ENCODE measurements at places on chromosomes 3 and 15. TPM values are rescaled to one million over a fixed set of nuclear protein-coding genes. Genes with fewer than 3 reads are reported as not detected.

- no peak for DNase-seq
Measured at GRCh38 chr3:127770671-127771355, 51.5 kb downstream of the MGLL start.

GRCh38 chr3:189278221-189278620 lies 106.5 kb downstream of the TPRG1 start:
- no peak for DNase-seq

DNA sequence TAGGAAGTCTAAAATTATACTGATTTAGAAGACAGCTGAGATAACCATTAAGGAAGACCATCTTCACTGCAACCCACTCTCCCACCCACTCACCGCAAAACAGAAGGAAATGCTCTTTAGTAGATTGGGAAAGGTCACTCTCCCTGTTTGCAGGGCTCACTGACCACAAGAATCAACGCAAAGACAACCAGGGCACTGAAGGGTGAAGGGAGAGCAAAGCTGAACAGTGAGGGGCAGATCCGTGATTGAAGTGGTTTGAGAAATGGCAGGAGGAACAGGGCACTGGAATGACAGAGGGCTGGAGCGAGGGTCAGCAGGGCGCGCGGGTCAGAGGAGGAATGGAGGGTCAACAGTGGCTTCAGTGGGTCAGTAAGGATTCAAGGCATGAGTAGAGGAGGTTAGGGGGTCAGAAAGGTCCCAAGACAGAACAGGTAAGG lies 520 bp downstream of the MESD start:
- DNase-seq = no peak

GOLGA8J gene
- not detected for total RNA-seq

- no peak for DNase-seq
Measured at GRCh38 chr3:109900783-109901182, 563.4 kb upstream of the DPPA4 start.

DNA sequence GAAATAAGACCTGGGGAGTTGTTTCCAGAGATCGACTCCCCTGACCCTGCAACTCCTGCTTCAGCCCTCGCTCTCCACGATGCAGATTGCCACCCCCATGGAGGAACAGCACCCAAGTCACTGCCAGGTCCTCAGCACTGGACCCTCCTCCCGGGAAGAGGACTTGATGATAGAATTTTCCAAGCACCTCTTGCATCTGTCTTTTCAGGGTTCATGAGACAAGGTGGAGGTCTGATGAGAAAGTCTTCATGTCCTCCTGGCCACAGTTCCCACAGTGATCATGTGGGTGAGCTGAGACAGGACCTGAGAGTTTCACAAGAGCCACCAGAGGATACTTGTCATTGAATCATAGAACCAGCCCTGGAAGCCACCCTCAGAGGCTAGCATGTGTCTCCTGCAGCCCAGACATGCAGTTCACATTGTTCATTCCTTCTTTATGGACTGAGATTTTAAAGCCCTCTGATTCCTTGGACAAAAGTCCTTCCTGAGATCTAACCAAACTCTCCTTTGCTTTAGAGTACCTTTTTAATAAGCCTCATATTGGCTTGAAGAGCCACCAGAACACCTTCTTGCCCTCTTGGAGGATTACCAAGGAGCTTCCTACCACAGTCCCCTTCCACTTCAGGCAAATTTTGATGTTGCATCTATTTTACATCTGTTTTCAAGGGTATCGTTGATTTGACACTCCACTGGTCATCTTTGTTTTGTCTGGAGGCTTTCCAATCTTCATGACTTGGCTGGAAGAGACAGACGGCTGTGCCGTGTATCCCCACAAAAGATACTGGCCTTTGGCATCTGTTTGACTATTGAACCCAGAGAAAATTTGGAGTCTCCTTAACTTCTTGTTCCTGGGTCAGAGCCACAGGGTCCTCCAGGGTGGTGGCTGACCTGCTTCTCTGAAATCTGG lies 224.8 kb upstream of the BHLHE40 start:
- no peak for DNase-seq

- no peak for DNase-seq
Measured at GRCh38 chr3:54536450-54536849, 391.4 kb downstream of the LRTM1 start.

GRCh38 chr3:17491601-17492000 lies 250.8 kb downstream of the TBC1D5 start:
- DNase-seq = peak; percentile 18

DNA sequence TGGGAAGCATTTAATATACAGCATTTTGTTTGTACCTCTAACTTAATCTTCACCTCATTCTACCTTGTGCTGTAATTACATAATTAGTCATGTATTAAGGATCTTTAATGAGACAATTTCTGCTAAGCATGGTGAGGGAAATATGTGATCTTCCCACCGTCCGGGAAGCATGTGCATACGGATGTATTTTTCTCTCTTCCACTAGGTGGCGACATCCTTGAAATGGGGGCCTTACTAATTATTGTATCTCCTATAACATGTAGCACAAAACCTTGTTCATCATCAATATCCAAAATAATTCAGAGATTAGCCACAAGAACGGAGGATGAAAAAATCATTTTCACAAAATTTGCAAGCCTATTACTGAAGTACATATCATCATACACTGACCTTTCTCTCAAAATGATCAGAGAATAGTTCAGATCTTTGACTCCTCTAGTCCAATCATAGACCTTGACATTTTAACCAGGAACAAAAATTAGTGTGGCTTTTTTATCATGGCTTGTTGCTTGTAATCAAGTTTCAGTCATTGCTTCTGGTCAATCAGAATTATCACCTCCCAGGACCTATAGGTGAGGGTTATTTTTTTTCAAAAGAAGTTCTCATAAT lies 148.9 kb upstream of the GBE1 start:
- DNase-seq = peak; percentile 9

DNA sequence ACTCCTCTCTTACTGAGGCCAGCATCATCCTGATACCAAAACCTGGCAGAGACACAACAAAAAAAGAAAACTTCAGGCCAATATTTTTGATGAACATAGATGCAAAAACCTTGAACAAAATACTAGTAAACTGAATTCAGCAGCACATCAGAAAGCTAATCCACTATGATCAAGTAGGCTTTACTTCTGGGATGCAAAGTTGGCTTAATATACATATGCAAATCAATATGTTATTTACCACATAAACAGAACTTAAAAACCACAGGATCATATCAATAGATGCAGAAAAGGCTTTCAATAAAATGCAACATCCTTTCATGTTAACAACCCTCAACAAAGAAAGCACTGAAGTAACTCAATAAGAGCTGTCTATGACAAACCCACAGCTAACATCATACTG lies 414.5 kb upstream of the MCTP2 start:
- DNase-seq = no peak

GRCh38 chr3:193928354-193929209 lies 207.4 kb upstream of the HES1 start:
- DNase-seq = no peak

COPS2 gene
- 88.4 TPM for total RNA-seq

GRCh38 chr15:90002428-90002844 lies 1.3 kb downstream of the ZNF710 start:
- DNase-seq = peak; percentile 56

DNA sequence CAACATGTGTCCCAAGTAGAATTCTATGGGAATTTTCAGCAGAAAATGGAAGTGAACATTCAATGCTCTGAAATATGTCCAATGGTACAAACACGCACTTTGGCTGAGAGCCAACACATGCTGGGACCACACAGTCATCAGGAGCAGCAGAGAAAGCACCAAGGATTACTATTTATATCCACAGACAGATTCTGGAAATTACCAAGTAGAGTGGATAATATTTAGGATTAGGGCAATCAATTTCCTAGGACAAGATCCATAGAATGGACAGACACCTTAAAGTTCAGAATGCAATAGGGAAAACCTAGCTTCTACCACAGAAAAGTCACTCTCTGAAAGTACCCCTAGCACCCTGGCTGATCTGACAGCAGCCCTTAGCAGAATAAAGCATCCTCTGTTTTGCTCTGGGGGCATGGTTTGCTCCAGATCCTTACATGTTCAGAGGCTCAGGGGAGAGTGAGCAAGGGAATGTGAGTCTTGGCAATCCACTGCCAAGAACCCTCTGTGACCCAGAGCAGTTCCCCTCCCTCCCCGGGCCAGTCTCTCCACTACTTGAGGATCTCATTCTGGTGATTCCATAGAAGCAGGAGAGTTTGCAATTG lies 206.0 kb upstream of the WNT5A start:
- peak; percentile 26 for DNase-seq

GRCh38 chr3:37162501-37163245 lies 11.7 kb downstream of the LRRFIP2 start:
- DNase-seq = no peak

- peak; percentile 78 for DNase-seq
Measured at GRCh38 chr3:184459355-184459754, 79.5 kb downstream of the CHRD start.

DNA sequence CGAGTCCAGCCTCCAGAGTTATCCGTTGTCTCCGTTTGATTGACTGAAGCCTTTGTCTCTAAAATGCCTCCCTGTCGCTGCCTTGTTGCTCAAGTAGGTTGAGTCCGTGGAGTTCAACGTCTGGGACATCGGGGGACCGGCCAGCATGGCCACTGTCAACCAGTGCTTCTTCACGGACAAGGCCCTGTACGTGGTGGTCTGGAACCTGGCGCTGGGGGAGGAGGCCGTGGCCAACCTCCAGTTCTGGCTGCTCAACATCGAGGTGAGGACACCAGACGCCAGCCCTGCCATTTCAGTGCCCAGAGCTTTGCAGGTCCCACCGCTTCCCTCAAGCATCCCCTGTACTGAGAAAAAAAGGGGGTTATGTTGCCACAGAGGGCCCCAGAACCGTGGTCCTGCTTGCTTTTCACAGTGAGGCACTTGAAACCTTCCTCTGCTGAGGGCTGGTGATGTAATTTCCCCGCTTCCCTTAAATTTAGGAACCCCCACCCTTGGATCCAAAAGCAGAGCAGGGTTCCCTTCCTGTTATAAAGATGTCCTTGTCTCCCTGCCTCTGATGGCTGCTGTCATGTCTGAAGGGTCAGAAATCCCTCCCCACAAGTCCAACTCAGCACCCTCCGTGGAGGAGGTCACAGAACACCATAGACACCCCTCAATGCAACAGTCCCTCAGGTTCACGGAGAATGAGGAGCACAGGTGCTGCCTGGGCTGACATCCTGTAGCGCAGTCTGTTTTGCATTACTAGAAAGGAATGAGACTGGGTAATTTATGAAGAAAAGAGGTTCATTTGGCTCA lies 105.7 kb downstream of the LRRK1 start:
- no peak for DNase-seq

GRCh38 chr15:74369084-74369745 lies 1.8 kb upstream of the CYP11A1 start:
- no peak for DNase-seq

DNA sequence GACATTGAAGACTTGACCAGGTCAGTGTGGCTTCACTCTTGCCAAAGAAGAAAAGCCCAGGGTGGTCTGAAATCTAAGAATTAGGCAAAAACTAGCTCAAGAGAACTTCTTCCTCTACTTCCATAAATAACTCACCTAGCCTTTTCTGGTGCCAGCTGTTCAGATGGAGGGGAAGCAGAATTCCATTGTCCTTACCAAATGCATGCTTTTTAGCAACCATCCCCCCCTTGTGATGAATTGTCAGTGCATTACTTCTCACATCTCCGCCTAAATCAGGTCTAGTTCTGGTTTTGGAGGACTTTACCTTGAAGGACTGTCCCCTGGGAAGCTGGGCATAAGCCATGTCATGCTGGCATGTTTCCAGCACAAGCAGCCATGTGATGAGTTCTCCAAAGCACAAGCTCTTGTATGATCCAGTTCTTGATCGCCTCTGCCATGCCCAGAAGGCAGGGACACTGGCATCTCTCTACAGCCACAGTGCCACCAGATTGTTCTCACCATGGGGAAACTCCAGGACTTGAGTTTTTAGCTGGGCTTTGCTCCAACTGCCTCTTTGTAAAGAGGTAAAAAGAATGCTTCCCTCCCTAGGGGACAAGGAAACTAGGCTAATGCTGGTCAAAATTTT lies 96.4 kb upstream of the IL12A start:
- DNase-seq = no peak

DNA sequence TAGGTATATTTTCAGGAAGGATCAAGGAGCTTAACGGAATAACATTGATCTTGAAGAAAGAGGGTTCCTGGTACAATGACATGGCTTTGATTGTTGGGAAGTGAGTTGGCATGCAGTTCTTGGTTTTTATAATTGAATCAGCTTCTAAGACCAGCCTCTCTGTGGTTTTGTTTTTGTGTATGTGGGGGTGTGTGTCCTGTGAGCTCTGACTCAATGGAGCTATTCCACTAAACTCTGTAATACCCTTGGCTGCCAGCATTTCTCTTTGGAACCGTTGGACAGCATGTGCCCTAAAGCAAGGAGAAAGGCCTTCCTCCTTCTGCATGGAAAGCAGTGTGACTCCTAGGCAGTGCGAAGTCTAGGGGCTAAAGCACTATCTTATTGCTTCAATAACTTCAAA lies 124.8 kb downstream of the EDEM1 start:
- no peak for DNase-seq

DNA sequence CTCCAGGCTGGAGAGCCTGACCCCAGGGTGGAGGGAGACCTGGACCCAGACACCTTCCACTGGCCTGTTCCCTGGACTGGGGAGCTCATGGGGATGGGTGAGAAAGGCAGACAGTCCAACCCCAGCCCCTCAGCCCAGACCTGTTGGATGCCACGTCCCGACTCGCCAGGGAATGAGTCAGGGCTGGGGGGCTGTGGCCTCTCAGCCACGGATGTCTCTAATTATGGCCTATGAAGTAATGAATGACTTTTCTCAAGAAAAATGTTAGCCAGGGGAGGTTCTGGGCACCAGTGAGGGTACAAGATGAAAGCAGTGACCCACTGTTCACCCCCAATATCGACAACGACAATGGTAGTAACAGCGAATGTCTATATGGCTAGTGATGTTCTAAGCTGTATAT lies 107.0 kb upstream of the RPL32 start:
- DNase-seq = peak; percentile 42

DNA sequence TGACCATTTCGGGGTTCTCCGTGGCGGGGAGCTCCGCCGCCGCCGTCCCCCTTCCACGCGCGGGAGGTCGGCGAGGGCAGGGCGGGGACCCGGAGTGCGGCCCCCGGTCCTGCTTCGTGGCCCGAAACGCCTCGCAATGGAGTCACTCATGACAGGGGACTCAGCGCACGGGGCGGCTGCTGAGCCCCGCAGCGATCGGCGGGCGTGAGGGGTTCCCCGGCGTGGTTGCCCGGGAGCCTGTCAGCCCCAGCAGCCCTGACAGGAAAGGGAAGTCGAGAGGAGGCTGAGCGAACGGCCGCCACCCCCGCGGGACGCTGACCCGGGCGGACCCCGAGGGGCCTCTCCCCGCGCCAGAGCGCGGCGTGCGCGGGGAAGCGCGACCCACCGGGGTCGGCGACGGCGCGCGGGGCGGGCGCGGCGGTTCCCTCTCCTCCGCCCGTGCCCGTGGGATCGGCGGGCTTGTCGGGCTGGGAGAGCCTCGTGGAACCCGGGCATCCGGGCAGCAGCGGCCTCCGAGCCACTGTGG lies 564 bp upstream of the PIGZ start:
- DNase-seq = peak; percentile 62

GRCh38 chr15:74817370-74817737 lies 4.7 kb downstream of the LMAN1L start:
- no peak for DNase-seq

Measured in Daoy (cell line).